ENCODE measurements at places on chromosomes 5 and 9.

- no peak for DNase-seq
Observed at GRCh38 chr5:104172976-104173375, 610.4 kb upstream of the NUDT12 start.

GRCh38 chr5:154570572-154571324 is 92.7 kb upstream of the HAND1 start:
- DNase-seq: no peak

- peak; percentile 89 for DNase-seq
Observed at GRCh38 chr5:137395011-137395755, 103.9 kb downstream of the SPOCK1 start.

- DNase-seq: no peak
Observed at GRCh38 chr5:73278693-73279092, 105.7 kb downstream of the TMEM174 start.

DNA sequence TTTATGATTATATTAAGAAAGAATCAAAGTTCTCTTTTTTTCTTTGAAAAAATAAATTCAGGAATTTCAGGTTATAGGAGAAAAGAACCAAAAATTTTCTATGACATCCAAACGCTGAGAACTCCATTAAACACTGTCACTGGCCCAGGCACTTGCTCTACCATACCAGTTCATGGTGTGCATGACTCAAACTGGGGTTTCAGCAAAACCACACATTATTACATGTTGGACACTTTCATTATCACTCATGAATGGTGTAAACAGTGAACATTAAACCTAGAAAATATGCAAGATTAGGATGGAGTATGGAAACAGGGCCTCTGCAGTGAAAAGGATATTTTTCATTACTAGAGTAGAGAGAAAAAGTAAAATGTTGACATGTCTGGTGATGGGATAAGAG is 369.9 kb upstream of the FAM174A start:
- no peak for DNase-seq

DNA sequence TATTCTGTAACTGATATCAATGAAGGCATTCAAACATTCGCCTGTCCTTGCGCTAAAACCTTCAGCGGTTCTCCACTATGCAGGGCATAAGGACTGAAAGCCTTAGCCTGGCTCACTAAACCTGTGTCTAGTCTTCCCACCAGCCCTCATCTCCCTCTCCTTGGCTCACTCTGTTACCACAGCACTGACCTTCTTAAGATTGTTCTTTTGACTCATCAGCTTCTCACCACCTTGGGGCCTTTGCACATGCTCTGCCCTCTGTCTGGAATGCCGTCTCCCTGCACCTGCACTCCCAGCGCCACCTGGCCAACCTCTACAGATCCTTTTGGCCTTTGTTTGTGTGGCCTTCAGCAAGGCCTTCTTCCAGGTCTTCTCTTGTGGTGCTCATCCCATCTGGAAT is 131.8 kb upstream of the IER5L start:
- DNase-seq: no peak

- peak; percentile 77 for DNase-seq
Observed at GRCh38 chr9:38386319-38386895, 6.1 kb upstream of the ALDH1B1 start.

DNA sequence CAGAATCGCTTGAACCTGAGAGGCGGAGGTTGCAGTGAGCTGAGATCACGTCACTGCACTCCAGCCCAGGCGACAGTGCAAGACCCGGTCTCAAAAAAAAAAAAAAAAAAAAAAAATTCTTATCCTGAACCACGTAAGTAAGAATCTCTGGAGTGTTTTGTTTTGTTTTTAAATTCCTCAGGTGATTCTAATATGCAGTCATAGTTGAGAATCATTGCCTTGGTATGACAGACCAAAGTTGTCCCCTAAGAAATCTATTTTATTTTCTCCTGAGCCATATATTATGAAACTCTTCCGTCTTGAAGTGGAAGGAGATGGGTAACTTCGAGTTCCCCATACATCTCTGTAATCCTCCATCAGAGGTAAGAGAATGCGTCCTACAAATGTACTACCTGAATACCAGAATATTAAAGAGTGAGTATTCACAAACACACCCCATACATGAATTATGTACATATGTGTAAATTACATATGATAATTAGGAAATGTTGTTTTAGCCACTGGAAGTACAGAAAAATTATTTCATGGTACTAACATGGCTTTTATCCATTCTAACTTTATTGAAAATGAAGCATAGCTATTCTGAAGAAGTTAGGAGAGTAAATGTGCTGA is 26.7 kb upstream of the SVEP1 start:
- DNase-seq: no peak

DNA sequence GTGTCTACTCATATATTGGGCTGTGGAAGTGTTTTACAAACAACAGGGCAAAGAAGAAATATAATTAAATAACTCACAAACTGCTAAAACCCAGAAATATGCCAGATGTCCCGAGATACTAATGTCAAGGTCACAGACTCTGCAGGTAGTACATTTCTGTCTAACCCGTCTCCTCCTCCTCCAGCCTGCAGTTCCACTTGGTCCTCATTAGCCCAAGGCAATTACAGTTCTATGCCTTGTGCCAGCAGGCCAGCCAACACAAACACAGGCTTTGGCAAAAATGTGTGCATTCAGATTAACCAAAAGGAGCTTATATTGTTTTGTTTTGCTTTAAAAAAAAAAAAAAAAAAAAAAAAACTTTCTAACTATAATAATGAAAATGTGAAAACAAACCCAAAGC is 148.8 kb downstream of the MYO10 start:
- no peak for DNase-seq

- DNase-seq: no peak
Observed at GRCh38 chr5:86461169-86461956, 156.4 kb upstream of the COX7C start.

- DNase-seq: no peak
Observed at GRCh38 chr5:135651156-135651555, 72.4 kb upstream of the CXCL14 start.

- no peak for DNase-seq
Observed at GRCh38 chr5:10454591-10455276, 13.1 kb downstream of the ROPN1L start.

DNA sequence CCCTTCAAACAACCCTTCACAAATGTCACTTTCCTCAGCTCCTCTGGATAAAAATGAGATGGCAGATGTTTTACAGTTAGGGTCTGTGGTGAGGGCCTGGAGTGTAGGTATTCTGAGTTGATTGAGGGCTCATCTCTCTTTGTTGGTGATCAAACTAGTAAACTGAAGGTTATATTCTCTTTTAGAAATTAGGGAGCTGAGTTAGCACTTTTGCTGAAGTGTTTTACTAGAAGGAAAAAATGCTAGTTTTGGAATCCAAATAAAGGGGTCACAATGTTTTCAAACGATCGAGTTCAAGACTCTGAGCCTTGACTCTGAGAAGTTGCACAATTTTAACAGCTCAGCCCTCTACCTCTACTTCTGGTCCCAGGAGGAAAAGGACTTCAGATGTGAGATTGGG is 23.4 kb downstream of the RHOBTB3 start:
- no peak for DNase-seq

DNA sequence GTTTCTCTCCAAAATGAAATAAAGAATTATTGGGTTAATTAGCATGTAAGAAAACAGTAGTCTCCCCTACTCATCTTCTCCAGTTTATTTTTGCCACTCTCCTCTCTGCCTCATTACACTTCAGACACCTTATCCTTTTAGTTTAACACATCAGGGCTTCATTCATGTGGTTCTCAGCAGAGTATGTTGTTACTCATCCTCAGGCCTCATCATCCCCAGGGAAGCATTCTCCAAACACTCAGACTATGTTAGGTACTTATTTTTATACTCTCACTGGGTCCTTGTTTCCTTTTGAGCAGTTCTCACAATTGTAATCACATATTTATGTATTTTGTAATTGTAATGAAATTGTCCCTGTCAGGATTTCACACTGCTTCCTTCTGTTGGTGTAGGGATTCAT is 470.5 kb downstream of the PDE4D start:
- DNase-seq: peak; percentile 67

GRCh38 chr9:117720555-117720954 is 16.4 kb downstream of the TLR4 start:
- DNase-seq: peak; percentile 87

- DNase-seq: no peak
Observed at GRCh38 chr5:142592365-142592764, 93.5 kb downstream of the FGF1 start.

- no peak for DNase-seq
Observed at GRCh38 chr9:129761293-129761900, 8.6 kb upstream of the PTGES start.

- no peak for DNase-seq
Observed at GRCh38 chr9:112273876-112274275, 59.5 kb downstream of the PTBP3 start.

- no peak for DNase-seq
Observed at GRCh38 chr5:15007646-15008045, 136.1 kb upstream of the ANKH start.

GRCh38 chr5:124718380-124718789 is 28.1 kb downstream of the ZNF608 start:
- DNase-seq: no peak

GRCh38 chr5:171639966-171640365 is 145.7 kb upstream of the SMIM23 start:
- DNase-seq: no peak

- DNase-seq: no peak
Observed at GRCh38 chr5:55899344-55899743, 48.2 kb downstream of the IL31RA start.

GRCh38 chr9:125547368-125547767 is 159.6 kb downstream of the MAPKAP1 start:
- DNase-seq: no peak

- DNase-seq: no peak
Observed at GRCh38 chr9:4654084-4654483, 8.0 kb upstream of the PLPP6 start.

- no peak for DNase-seq
Observed at GRCh38 chr5:53063176-53063575, 46.4 kb downstream of the MOCS2 start.

DNA sequence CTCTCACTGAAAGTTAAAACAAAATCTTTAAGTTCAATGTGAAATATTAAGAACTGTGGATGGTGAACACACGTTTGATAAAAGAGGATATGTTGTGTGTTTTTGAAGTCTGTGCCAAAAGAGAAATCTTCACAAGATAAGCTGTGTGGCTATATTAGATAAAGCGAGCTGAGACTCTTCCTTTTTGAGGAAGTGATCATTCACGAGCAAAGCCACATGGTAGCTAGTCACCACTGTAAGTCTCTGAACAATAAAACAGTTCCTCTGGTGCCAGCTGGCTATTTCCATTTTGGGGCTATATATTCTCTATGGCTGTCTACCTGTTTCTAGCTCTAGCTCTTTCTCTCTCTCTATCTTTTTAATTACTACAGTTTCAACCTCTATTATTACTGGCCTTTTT is 1849.2 kb upstream of the C9orf72 start:
- DNase-seq: no peak

- DNase-seq: peak; percentile 90
Observed at GRCh38 chr5:135269931-135270421, 129.1 kb downstream of the MACROH2A1 start.

DNA sequence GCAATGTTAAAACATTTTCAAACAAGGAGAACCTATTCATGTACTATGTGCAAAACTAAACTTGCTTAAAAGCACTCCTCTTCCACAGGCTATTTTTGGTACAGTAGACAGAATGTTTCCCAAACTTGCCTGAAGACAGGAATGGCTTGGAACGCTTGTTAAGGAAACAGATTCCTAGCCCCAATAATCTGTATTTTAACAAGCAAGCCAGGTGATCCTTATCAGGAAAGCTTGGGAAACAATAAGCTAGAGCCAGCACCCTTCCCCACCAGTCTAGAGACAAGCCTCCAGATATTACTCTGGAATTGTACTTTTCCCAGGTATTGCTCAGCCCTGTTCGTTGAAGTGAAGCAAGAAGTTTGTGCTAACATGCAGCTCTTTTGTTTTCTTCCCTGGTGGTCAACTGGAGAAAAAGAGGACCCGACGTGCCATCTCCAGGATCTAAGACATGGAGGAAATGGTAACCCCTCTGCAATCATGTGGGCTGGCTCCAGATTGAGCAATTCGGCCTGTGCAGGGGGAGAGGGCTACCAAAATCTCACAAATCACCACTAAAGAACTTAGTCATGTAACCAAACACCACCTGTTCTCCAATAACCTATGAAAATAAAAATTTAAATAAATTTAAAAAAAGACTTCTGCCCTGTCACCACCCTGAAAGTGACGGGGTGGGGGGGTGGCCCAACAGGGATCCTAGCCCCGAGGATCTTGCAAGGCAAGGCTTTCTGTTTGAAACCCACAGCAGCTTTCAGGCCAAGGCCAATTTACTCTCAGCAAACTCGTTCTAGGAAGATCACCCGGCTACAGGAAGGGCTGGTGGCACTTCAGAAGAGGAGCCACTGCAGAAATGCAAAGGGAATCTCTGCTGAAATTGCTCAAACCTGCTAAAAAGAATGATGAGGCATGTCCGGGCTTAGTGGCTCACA is 48.6 kb downstream of the SHB start:
- DNase-seq: no peak

GRCh38 chr5:23730023-23730422 is 222.6 kb downstream of the PRDM9 start:
- DNase-seq: no peak

DNA sequence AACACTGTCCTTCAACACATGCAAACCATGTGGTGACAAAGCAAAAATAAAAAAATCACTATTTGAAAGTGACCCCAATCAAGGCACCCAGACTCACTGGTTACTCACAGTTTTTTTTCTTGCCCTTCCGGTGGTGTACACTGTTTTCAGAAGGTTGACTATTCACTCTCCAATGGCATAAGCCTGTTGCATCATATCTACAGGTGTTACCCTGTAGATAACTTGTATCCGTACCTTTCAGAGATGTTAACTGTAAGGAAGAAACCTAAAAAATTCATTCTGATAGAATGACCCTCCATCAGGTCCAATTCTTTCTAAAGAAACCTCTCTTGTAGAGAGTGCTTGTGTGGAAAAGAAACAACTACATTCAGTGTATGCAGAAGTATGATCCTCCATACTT is 193.6 kb upstream of the RASA1 start:
- DNase-seq: no peak

- no peak for DNase-seq
Observed at GRCh38 chr5:139653616-139654015, 5.5 kb downstream of the CXXC5 start.

DNA sequence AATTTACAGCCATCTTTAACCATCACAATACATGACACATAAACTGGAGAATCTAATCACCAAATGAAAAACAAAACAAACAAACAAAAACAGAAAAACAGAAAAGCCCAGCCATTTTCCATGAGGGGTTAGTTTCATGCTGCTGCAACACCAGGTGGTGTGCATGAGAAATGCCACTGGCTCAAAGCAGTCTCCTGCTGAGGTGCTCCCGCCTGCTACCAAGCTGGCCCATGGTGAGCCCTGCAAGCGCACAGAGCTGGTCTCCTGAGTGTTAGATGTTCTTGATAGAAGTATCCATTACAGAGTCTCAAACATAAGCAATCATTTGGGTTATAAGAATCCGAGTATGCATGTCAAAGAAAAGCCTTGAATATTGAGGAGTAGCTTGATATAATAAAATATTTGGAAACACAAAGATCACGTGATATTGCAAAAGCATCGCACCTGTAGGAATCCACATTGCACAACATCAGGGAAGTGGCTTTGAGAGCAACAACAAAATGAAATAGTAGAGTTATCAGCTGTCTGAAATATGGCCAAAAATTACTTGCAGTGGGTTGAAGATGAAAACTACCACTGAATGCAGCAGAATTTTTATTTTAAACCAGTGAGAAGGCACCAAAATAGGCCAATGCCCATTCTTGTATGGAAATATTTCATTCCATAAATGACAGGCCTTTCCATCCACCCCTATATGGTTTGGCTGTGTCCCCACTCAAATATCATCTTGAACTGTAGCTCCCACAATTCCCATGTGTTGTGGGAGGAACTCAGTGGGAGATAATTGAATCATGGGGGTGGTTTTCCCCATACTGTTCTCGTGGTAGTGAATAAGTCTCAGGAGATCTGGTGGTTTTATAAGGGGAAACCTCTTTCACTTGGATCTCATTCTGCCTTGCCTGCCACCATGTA is 194.8 kb downstream of the SYK start:
- no peak for DNase-seq
